ENCODE measurements at places on chromosomes 2 and 18.

DNA sequence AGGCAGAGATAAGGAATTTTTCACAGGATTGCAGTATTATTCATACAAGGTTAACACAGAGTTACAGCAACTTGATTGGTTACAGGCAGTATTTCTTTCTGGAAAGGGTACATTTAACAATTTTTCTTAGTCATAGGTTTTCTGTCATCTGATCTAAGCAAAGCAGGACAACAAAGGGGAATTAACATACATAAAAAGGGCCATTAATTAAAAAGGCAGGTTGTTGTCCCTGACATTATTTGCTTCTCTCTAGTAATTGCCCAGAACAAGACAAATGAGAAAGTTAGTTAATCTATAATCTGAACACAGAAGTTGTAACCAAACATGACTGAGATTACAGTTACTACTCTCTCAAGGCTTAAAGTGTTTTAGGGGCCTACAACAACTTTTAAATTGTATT is 291.4 kb upstream of the LRRTM4 start:
- DNase-seq, result no peak

- DNase-seq, result no peak
These were observed 4.7 kb downstream of the AGAP1 start for GRCh38 chr2:235498541-235498940.

- DNase-seq, result no peak
These were observed 120.0 kb upstream of the FAM117B start for GRCh38 chr2:202514732-202515131.

GRCh38 chr2:163347982-163348856 is 387.6 kb downstream of the FIGN start:
- peak; percentile 74 for DNase-seq

- DNase-seq, result no peak
These were observed 133.8 kb downstream of the AGAP1 start for GRCh38 chr2:235627682-235628081.

- DNase-seq, result peak; percentile 26
These were observed 833.2 kb upstream of the CHAC2 start for GRCh38 chr2:52934323-52934898.

DNA sequence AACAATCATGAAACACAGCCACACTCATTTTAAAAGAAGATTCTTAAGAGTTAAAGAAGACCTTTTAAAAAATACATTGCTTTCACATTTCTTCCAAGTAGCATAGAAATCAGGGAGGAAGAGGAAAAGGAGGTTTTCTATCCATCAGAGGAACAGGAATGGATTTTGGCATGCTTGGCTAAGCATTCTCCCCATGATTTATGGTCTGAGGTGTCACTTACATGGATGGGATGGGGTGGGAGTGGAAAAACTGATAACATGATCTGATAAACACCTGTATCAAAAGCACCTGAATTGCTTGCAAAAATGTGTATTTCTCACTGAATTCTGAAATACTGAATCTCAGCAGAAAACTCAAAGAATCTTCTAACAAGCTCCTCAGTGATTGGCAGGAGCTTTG is 265.9 kb downstream of the NRXN1 start:
- no peak for DNase-seq

GRCh38 chr2:239897596-239898235 is 127.4 kb downstream of the NDUFA10 start:
- DNase-seq, result no peak

GRCh38 chr18:923144-923866 is 18.6 kb downstream of the ADCYAP1 start:
- DNase-seq, result no peak

GRCh38 chr2:112605926-112606325 is 21.5 kb downstream of the CHCHD5 start:
- DNase-seq, result no peak

All from kidney epithelial cell (primary cell).